ENCODE measurements at places on chromosomes 5 and 9.

DNA sequence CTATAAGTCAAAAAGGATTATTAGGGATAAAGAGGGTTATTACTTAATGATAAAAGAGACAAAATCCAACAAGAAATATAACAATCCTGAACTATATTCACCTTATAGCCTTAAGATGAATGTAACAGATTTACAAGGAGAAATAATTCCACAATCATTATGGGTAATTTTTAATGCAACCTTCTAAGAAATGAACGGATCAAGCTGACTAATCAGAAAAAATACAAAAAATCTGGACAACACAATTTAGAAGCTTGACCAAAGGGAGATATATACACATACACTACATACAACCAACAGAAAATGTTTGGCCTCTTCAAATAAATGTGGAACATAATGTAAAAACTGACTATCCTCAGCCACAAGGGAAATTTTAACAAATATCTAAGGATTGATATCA is 102.3 kb downstream of the CPLANE1 start:
- no peak for DNase-seq

- DNase-seq = peak; percentile 17
Observed at GRCh38 chr5:92687821-92688722, 892.9 kb downstream of the NR2F1-AS1 start.

- DNase-seq = no peak
Observed at GRCh38 chr5:101515721-101516120, 612.6 kb upstream of the ST8SIA4 start.

DNA sequence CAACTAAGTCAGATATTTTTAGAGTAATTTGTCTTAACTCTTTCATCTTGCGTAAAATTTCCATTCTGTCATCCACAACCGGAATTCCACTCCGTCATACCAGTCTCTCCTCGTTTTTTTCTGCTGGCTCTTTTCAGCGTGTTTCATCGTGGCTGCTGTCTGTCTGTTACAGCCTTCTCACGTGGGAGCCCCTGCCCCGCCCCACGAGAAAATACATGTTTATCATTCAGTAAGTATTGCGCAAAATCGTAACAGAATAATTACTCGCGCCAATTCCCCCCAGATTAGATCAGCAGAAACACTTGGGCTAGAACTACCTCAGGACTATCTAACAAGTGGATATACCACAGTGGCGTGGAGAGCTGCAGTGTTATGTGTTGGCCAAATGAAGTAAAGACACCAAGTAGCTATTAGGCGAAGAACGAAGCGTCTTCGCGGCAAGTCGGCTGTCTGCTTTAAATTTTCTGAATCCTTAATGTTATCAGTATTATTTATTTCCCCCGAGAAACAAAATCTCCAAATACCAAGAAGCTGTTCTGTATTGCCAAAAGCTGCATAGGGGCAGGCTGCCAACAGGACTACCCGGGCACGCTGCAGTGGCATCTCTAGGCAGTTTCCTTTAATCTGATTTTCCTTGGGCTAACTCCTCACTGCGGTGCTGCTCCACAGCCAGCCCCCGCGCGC is 566 bp upstream of the FOCAD start:
- peak; percentile 47 for DNase-seq

GRCh38 chr9:21589344-21590056 is 107.4 kb upstream of the IFNE start:
- DNase-seq = no peak

- peak; percentile 12 for DNase-seq
Observed at GRCh38 chr9:95250462-95251221, 66.9 kb downstream of the FANCC start.

DNA sequence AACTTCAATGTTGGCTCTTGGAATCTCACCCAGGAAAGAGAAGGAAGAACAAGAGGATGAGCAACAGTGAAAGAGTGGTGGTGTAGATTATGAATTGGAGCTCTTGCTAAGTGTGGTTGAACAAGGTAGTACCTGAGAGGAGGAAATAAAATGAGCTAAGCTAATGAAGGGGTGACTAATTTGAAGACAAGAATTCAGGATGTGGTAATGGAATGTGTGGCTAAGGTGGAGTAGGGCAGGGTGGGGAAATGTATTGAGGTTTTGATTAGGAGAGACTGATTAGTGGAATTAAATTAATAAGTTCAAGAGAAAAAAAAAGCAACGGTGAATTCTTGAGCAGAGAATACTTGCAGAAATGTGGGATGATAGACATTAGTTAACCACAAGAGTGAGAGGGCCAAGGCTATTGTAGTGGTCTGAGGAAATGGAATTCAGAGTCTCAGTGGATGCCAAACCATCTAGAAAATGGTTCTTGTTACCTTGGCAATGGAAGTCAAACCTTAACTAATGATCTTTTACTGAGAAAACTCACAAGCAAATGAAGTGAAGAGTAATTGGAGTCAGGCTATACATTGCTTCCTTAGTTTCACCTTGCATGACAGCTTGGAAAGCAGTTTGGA is 648.3 kb upstream of the ZNF608 start:
- DNase-seq = no peak

- DNase-seq = no peak
Observed at GRCh38 chr9:70971723-70972122, 149.7 kb downstream of the TRPM3 start.

- no peak for DNase-seq
Observed at GRCh38 chr9:104772714-104773510, 9.0 kb downstream of the NIPSNAP3B start.

GRCh38 chr5:88188458-88189132 is 80.0 kb downstream of the TMEM161B start:
- no peak for DNase-seq

DNA sequence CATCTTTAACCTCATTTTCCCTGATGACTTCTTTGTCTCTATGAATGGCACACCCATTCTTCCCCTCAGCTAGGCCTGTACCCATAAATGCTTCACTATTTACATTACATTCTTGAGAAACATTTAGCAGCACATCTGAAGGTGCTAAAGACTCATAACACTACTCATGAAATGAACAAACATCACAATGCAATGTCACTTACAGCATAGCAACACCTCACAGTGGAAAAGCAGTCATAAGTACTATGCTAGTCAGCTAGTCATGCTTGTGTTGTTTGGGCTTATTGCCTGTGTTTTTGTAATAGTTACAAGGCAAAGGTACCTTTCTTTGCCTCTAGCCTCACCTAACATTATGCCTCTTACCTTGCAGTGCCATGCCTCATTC is 228.9 kb downstream of the KIAA0825 start:
- no peak for DNase-seq

DNA sequence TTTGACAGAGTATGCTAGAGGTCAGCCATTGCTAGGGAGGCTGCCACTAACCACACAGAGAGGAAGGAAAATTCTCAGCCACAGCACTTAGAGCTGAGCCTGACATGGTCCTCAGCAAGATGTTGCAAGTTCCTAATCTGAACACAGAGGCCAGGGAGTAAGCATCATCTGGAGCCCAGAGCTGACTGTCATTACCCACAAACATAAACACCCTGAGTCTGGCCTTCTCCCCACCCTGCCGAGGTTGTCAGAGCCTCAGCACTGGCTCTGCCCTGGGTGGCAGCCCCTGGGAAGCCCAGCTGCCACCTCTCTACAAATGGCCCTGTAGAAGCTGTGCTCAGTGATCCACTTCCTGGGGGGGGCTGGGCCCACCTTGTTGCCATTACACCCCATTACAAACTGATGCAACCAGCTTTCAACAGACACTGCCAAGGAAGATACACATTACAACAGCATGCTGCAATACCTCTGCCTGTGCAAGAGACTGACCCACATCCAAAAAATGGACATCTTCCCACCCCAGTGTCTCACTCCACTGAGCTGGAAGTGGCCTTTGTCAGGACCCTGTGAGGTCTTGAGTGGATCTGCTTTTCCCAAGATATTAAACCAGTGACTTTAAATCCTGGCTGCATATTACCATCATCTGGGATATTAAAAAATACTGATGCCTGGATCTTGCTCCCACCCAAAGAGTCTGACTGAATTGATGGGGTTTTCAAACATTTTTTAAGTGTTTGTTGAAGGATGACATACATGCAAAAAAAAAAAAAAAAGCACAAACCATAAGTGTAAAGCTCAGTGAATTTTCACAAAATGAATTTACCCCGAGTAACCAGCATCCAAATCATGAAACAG is 33.0 kb downstream of the IRF1 start:
- DNase-seq = no peak

GRCh38 chr5:106092455-106092854 is 1578.3 kb downstream of the EFNA5 start:
- no peak for DNase-seq

- DNase-seq = no peak
Observed at GRCh38 chr5:62144401-62145022, 161.5 kb upstream of the KIF2A start.

DNA sequence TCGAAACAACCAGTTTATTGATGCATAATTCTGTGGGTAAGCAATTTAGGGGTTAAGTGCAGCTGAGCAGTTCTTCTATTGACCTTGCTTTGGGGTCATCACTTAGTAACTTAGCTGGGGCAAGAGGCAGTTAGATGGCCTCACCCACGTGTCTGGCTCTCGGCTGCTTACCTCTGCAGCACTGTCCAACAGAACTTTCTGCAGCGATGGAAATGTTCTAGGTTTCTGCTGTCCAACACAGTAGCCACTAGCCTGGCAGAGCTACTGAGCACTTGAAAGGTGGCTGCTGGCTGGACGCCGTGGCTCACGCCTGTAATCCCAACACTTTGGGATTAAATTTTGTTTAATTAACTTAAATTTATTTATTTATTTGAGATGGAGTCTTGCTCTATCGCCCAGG is 13.1 kb upstream of the URM1 start:
- no peak for DNase-seq

DNA sequence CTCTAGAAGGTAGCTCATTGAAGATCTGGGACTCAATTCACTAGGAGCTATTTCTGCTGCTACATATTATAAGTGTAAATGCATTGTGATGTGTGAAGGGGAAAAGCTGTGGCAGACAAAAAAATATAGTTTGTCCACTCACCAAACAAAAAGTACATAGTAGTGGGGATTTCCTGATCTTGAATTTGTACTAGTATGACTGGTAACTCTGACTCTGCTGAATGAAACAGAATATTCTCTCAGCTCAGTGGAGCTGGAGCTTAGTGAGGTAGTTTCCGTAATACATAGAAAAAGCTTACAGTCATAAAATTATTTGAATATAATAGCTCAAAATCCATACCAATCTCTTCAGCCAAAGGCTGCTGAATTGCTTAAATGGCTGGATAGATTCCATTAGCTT is 455.6 kb upstream of the CD180 start:
- no peak for DNase-seq

All from cerebellum (tissue), 4 donors.